ENCODE measurements at places on chromosomes 2 and 18.
A peak's percentile ranks its signal among the peaks of the same experiment; 100 is the strongest.

- DNase-seq, result peak; percentile 12
Measured at GRCh38 chr2:61117534-61117933, 44.5 kb upstream of the C2orf74 start.

DNA sequence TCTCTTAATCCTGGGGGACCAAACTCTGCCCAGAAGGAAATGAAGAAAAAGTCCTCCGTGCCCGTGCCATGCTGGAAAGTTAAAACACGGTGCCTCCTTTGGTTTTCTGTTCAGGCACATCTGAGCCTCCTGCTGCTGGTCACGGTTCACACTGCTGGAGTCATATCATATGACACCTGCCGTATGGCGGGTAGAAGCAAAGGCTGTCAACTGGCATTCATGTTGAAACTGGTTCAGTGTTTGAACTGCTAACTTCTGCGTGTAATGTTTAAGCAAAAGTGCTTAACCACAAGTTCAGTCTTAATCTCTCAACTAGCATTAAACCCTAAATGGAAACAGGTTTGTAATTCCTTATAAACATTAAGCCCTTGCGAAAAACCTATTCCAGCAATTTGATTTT is 3.1 kb downstream of the STK39 start:
- DNase-seq, result no peak

DNA sequence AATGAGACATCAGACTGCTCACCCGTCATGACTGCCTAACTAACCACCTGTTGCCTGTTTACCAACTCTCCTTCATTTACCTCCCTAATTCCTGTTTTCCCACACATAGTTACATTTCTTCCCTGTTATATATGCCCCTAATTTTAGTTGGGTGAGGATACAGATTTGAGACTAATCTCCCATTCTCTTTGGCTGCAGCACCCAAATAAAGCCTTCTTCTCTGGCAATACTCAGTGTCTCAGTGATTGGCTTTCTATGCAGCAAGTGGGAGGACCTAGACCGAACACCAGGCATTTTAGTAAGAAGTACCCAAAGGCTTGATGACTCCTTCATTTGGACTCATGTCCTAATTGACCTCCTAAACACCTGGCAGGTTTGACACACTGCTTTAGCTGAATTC is 147.2 kb downstream of the TRIB2 start:
- no peak for DNase-seq

DNA sequence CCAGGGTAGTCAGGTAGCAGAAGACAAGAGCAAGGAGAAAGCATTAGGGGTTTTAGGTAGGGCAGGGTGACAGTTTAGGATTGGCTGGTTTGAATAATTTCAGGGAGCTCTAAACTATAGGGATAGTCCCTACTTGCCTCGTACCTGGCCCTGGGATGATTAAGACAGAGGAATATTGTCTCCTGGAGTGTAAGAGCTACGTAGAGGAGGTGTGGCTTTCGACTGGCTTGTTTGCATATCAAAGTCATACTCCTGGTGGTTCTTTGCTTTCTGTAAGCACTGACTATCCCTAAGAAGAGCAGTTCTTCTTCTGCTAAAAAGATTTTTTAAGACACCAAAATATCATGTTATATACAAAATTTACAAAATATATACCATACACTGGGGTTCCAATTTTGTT is 1867.4 kb downstream of the SUCLG1 start:
- DNase-seq, result no peak

GRCh38 chr2:220499225-220499624 is 871.8 kb downstream of the SLC4A3 start:
- peak; percentile 36 for DNase-seq

GRCh38 chr2:11665028-11665427 is 5.0 kb downstream of the NTSR2 start:
- no peak for DNase-seq

- no peak for DNase-seq
Measured at GRCh38 chr2:172246649-172247048, 143.9 kb upstream of the DLX2 start.

DNA sequence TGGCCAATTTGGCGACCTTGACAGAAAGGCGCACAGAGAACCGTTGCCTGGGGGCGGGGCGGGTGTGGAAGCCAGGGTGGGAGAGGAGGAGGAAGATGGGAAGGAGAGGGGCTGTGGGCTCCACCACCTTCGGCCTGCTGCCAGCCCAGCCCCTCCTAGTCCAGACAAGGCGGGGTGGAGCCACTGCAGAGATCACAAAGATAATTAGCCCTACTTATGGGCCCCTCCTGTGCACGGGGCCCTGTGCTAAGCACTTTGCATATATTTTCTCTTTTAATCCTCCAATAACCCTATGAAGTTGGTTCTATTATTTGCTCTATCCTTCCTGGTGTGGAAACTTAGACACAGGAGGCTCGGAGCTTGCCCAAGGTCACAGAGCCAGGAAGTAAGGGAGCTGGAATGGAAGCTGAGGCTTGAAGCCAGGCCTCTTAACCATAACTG is 13.7 kb upstream of the ECEL1 start:
- DNase-seq, result no peak

DNA sequence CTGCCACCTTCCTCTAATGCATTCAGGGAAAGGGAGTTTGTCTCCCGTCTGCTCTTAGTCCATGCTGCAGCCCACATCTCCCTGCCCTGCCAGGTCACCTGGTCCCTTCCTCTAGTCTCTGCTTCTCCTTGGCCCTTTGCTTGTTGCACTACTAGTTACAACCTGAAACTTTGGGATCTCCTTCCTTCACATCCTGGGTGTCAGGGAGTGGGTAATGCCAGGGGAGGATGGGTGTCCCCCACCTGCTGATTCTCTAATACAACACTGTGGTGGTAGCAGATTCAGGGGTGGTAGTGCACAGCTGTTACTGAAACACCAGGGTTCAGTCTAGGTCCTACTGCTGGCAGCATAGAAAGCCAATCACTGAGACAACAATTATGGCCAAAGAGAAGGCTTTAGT is 31.2 kb upstream of the COX7A2L start:
- DNase-seq, result no peak

- DNase-seq, result no peak
Measured at GRCh38 chr18:32424696-32425095, 46.0 kb downstream of the GAREM1 start.

- no peak for DNase-seq
Measured at GRCh38 chr2:39780825-39781600, 2.0 kb upstream of the THUMPD2 start.

- no peak for DNase-seq
Measured at GRCh38 chr2:52000151-52000855, 968.4 kb upstream of the NRXN1 start.

GRCh38 chr18:7319161-7319560 is 88.3 kb downstream of the LRRC30 start:
- no peak for DNase-seq

GRCh38 chr2:229910832-229911412 is 10.9 kb downstream of the TRIP12 start:
- no peak for DNase-seq

DNA sequence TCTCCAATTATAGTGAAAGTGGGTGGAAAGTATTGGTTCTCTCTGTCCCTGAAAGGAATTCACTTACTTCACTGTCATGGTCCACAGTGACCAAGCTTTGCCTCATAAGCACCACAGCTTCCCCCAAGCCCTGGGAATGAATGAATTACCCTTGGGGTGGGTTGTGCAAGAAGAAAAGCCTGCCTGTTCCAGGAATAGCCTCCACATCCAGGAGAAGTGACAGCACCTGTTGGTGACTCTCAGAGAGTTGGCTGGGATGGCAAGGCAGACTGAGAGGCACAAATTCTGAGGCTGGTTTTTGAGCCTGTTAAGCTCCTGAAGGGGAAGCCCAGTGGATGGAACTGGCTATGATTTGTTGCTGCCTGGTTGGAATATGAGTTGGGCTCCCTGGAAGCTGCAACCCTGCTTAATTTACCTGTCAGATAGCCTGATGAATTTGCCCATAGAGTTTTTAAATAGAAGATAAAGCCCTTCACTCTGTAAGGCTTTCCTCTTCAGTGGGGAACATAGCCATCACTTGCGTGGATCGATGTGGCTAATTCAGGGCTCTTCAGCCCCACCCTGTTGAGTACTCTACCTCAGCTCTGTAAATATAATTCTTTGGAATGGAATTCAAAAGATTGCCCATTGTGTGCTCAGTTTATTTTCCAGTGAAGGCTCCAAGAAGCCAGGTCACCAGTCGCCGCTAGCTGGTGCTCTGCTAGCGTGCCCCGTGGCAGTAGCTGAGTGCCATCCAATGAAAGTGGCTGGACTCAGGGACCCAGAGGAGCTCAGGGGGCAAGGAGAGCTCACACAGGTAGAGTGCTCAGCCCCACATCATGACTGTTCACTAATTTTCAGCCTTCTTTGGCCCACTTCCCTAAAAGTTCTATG is 479.3 kb downstream of the IRS1 start:
- DNase-seq, result no peak

- DNase-seq, result no peak
Measured at GRCh38 chr2:98875081-98875728, 60.8 kb downstream of the CRACDL start.

GRCh38 chr2:189157456-189157855 is 22.1 kb downstream of the COL5A2 start:
- no peak for DNase-seq

- no peak for DNase-seq
Measured at GRCh38 chr2:219911541-219911940, 284.1 kb downstream of the SLC4A3 start.

DNA sequence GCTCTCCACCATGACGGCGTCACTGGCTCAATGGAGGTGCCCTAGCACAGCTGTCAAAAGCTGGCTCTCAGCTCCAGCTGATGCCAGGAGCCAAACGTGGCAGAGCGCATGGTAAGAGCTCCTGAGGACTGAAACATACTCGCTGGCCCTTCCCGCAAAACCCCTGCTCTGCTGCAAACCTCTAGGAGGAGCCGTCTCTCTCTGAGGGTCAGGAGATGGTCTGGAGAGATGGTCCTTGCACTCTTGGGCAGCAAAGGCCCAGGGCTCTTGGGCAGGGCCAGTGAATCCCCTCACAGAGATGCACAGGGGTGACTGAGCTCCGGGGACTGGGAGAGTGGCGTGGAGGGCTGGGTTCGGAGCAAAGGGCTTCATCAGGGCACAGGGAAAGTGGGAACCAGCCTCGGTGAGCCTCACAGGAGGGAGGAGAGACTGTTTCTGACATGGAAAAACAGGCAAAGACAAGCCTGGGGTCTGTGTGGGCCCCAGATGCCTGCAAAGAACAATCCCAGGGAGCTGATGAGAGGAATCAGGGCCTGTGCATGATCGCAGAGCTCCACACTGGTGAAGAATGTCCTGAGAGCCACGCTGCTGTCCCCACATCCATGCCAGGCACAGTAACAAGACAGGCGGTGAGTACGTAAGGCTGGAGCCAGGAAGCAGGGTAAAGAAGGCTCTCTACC is 17.2 kb downstream of the SNORC start:
- DNase-seq, result no peak

- DNase-seq, result no peak
Measured at GRCh38 chr2:230975927-230976326, 20.0 kb upstream of the SPATA3 start.

DNA sequence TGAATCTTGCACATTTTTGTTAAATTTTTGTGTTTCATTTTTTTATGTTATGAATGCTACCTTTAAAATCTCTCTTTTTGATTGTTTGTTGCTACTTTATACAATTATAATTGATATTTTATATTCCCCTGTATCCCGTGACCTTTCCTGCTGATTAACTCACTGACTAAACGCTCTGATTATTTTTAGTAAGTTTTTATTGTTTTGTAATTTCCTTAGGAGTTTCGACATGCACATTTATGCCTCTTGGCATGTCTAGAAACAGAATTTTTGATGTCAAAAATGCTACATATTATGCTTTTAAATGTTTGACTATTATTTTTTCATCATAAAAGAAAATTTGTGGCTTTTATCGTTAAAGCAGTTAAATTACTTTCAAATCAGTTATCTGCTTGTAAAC is 1131.6 kb upstream of the TMEFF2 start:
- DNase-seq, result no peak

DNA sequence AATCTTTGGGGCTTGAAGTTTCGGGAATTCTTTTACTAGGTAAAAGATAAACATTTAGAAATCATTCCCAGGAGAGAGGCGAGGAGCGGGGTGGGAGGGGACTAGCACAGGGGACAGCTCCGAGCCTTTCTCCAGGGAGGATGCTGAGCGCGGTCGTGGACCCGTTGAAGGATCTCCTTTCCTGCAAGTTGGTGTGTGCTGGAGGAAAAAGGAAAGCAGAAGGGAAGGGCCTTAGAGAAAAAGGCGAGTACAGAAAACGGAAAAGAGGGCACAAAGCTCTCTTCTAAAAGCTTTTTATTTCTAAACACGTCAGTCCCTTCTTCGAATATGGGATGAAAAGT is 640 bp downstream of the SLC39A6 start:
- DNase-seq, result no peak

DNA sequence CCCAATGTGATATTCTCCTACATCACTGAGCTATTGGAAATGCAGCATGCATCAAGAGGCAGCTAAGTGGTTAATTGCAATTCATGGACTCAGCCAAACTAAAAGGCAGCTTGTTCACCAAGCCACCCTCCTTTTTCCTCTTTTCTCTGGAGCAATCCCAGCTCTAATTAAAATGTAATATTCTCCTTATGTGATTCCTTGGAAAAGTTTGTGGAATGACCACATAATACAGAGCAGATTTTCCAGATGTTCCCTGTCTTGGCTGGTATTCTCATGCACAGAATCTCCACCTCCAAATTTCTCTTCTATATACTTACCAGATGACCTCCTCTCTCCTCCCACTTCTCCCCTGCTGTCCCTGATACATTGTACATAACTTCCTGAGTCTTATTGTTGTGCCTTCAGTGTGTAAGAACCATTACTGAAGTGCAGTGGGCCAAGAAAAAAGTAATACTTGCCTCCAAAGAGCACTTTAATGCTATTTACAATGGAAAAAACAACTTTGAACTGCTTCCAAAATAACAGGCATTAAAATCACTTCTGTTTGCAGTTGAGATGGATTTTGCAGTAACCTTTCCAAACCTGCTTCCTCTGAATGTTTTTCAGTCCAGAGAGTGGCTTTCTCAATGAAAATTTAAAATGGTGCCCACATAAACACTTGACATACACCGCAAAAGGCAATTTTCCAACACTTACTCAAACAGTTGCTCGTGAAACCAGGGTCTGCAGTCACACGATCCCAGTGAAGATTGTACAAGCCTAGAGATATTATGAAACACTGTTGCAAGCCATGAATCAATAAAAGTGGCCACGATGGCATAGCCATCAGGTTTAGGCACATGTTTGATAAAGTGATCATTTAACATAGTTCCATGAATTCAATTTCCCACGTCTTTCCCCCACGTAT is 258.0 kb downstream of the MTX2 start:
- peak; percentile 92 for DNase-seq

DNA sequence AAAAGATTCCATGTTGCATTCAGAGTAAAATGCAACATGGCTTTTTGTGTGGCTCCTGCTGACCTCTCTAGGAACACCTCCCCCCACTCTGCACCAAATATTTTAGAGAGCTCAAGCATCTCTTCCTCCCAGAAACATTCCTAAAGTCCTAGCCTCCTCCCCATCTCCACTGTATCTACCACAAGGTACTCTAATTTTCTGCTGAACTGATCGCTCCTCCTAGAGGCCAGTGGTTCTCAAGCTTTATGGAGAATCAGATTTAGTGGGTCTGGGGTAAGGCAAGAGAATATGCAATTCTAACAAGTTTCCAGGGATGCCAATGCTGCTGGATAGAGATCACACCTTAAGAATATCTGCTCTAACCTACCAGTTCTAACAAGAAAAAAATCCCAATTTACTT is 89.5 kb upstream of the HNRNPA3 start:
- no peak for DNase-seq
